T-helper 2 cell (primary cell): ENCODE measurements at places on chromosomes 7 and 10.

GRCh38 chr10:98323221-98324164 lies 55.5 kb upstream of the LOXL4 start:
- no peak for DNase-seq

DNA sequence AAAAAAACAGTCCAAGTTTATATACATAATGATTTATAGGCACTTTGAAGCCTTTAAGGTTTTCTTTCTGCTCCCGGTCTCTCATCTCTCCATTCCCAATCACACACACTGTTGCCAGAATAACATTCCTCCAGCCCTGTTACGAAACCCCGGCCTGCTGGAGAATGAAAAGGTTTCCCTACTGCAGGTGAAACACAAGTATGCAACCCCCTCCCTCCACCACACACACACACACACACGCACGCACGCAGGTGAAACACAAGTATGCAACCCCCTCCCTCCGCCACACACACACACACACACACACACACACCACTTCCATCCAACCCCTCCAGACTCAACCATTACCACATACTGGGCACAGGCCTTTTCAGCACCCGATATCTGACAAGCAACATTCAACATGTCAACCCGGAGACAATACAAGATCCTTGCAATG lies 87.5 kb downstream of the PARD3 start:
- no peak for DNase-seq

GRCh38 chr7:18508443-18509427 lies 13.2 kb downstream of the HDAC9 start:
- DNase-seq, result no peak

DNA sequence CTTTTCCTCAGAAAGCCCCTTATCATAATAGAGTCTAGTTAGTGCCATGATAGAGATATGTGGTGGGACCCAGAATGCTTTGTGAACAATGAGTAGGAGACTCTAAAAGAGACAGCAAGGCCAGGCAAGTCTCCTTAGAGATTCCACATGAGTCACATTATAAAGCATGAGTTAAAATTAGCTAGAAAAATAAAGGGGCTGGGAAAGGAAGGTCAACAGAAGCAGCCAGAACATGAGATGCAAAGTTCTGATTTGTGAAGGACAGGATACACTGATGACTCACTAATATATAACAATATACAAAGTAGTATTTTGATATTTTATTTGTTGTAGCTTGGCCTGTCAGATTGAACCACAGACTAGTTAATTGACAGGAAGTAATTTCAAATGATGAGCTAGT lies 25.3 kb upstream of the SNX13 start:
- DNase-seq, result no peak

- DNase-seq, result peak; percentile 13
These were observed 2.4 kb upstream of the EGR2 start for GRCh38 chr10:62818426-62819011.

DNA sequence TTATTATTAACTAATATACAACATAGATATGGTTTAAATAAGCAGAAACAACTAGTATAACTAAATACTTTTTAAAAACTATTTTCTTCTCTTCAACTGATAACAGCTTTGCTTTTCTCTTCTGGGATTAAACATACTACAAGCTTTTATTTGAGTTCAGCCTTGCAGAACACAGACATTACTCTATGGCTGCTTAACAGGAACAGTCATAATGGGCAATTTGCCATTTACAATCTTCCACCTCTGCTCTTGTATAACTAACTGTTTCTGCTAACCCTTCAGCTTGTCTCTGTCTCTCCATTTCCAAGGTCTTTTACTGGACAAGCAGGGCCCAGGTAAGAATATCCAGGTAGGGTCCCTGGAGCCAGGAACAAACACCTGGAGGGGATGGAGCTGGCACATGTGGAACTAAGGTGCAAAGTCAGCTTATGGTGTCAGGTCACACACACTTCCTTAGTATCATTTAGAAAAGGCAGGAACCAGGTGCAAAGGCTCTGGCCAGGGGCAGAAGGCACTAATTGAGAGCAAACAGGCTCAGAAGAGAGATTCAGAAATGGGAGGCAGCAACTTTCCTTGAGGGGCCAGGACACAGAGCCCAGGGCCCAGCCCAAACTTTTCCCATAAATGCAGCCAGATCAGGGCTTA lies 93.1 kb downstream of the STRA8 start:
- no peak for DNase-seq

DNA sequence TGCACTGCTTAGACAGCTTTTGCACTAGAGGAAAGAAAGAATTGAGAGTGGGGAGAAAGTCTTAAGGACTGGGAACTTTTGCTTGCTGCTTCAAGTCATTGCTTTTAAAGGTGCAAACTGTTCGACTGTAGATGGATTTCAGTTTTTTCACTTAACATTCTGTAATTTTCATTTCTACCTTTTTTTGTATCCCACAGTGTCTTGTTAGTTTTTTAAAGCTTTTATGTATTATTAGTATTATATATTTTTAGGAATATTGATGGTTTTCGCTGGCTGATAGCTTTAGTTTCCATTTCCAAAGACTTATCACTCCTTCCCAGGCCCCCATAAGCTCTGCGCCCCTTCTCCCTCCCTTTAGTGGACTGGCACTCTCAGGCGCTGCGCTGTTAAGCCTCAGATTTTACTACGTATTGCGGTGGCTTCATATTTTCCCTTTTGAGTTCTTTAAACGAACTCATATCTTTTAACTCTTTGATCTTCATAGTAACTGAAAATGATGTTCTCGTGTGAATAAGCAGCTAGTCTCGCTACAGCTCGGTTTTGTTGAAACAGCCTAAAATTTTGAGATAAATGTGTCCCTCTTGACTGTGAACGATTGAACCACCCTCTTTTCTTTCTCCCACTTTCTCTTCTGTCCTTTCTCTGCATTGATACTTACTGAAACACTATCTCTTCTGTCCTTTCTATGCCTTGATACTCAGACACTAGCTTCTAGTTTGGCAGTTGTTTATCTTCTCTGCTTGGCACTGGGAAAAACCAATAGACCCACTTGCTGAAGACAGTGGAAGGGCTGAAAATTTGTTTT lies 2.5 kb upstream of the ETV1 start:
- no peak for DNase-seq

DNA sequence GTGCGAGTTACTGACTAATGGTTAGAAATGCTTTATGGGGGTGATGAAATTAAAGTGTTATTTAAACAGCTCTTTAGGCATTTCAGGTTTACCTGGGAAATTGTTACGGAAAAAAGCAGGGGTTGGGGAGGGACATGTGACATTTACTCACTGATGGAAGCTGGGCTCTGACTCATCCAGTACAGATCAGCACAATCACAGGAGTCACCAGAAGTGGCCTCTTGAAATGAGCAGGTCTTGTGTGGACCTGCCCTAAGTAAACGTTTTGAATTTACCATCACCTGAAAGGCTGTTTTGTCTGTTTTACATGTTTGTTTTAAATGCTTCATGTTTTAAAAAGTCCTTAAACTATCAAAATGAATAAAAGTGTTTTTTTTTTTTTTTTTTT lies 2.3 kb downstream of the GLRX3 start:
- no peak for DNase-seq

DNA sequence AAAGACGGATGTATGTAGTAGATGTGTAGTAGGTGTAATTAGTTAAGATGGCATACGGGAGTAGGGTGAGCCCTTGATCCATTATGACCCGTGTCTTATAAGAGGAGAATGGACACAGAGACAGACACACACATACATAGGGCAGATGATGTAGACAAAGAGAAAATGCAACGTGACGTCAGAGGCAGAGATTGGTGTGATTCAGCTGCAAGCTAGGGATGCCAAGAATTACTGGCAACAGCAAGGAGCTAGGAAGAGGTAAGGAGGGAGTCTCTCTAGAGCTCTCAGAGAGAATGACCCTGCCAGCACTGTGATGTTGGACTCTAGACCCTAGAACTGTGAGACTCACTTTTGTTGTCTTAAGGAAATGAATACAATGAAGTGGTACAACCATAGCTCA lies 247.0 kb upstream of the HABP2 start:
- no peak for DNase-seq

DNA sequence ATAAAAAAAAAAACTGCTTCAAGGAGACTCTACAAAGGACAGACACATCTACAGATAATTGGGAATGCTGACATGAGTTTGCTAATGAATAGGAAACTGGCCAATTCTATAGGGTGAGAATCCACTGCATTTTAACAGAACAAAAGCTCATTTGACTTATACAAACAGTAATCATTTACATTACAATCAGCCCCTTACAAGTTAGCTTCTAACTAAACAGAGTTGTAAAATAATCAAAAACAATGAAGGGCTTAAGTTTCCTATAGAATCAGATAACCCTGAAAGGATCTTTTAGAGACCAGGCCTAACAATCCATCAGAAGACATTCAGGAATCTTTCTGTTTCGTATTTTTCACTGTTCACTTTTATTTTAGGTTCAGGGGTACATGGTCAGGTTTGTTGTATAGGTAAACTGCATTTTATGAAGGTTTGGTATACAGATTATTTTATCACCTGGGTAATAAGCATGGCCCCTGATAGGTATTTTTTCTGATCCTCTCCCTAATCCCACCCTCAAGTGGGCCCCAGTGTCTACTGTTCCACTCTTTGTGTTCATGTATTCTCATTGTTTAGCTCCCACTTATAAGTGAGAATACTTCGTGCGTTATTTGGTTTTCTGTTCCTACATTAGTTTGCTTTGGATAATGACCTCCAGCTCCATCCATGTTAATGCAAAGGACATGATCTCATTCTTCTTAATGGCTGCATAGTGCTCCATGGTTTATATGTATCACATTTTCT lies 131.3 kb upstream of the NOBOX start:
- no peak for DNase-seq

DNA sequence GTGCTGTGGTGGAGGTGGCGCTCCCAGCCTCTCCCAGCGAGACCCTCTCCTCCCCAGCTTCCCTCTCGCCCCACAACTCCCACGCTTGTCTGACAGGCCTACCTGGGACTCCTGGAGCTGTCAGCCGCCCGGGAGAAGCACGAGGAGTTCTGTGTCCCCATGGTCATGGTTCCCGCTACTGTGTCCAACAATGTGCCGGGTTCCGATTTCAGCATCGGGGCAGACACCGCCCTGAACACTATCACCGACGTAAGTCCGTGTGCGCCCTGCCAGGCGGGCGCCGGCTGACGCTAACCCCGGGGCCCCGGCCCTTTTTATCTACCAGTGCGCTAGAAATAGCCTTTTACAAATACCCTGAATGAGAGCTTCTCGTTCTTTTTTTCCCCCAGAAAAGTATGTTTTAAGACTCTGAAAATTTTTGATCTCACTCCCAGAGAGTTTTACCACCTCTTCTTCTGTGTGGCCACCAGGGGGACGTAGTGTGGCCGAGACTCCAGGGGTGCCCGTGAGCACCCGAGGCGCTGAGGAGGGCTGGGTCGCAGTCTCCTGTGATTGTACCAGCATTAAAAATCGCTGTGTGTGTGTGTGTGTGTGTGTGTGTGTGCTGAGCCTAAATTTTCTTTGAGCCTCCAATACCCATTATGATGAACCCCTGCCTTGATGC lies 52.6 kb downstream of the PFKP start:
- no peak for DNase-seq

DNA sequence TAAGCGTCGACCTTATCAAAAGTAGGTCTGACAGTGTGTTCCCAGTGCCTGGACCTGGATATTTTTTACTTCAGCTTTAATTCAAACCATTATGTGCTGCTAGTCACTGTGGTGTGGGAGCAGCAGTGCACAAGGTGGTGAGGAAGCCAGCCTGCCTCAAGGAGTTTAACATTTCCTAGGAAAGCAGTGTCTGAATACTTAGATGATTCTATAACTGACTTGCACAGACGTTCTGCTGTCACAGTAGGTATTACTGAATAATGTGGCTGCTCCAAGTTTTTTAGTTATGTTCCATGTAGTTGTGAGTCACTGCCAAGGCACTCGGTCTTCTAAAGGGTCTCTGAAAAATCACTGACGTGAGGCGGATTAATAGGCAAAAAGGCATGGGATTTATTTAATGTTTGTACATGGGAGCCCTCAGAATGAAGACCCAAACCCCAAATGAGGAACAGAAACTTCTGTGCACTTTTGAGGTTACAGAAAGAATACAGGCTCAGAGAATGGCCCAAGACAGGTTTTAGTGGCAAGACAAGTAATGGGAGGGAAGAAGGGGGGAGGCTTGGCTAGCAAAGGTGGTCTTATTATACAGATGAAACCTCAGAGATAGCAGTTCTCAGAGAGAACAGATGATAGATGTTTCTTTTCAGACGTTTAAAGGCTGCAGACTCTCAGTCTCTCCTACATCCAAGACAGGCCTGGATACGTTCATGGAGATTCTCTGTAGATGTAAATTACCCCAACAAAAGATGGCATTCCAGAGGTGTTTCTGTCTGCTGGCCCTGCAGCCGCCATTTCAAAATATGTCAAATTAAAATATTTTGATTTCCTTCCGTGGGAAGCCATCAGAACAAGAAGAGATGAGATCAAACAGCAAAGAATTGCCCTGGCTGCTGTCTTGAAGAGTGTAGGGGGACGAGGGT lies 209.3 kb downstream of the SDK1 start:
- DNase-seq, result no peak

DNA sequence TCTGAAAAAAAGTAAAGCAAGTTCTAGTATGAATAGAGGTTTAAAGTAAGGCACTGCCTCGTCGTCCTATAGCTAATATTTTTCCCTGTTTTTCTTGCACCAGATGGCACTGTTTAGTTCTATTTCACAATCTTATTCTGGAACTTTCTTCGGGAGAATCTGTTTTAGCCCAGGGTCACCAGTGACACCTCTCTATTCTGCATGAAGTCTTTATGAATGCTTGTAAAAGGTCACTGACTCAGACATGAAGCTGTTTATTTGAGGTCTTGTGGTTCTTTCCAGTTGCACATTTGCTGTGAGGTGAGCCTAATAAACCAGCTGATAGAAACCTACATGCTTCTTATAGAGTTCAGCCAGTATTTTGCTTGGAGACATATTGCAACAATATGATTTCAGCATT lies 444.3 kb downstream of the AUTS2 start:
- DNase-seq, result no peak

DNA sequence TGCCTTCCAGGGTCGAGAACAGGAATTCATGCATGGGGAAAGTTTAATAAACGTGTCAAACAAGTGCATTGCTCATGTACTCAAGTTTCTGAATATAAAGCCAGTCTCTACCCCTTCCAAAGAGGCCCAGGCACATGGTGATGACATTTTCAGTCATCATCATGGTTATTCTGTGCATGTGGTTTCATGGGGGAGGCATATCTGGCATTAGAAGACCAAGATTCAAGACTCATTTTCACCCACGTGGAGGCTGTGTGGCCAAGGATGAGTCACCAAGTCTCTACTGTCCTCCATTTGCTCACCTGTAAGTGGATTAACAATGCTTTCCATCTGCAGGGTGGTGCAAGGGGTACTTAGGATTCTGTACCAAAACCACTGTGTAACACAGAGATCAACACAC lies 34.0 kb upstream of the CNPY1 start:
- no peak for DNase-seq

GRCh38 chr10:14195433-14195832 lies 135.3 kb downstream of the FRMD4A start:
- DNase-seq, result no peak

- DNase-seq, result no peak
These were observed 7.6 kb upstream of the LARP4B start for GRCh38 chr10:938941-939678.
